Mucosa of descending colon (tissue), 3 donors: ENCODE measurements at places on chromosomes 1 and 21.

GRCh38 chr21:42991992-42992740, 17.8 kb downstream of the PKNOX1 start:
- DNase-seq, result no peak

DNA sequence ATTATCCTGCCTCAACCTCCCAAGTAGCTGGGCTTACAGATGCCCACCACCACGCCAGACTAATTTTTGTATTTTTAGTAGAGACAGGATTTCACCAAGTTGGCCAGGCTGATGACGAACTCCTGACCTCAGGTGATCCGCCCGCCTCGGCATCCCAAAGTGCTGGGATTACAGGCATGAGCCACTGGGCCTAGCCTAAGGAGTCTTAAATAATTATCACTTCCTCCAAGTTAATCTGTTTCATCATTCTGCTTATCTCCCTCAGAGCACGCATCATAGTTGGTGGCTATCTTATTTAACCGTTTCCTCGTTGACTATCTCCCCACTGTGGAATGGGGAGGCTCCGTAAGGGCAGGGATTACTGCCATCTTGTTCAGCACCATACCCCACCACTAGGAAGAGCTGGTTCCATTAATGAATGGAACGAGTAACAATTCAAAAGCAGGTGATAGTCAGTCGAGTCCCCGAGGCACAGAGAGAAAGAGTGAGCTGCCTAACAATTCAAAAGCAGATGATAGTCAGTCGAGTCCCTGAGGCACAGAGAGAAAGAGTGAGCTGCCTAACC, 52.7 kb downstream of the GLUL start:
- no peak for DNase-seq

DNA sequence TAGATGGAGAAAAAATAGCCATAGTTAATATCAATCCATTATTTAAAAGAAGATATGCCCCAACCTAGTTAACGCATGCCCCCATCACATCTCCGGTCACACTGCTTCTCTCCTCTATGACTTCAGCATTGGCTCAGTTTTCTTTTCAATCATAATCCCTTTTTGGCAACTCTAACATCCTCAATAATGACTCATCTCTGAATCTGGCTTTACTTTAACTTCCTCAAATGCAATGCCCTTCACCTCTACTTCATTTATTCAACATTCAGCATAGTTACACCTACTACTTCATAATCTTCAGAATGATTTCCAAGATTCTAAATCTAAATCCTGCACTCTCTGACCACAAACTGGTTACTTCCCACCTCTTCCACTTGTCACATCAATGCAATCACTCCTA, 417.3 kb downstream of the USH2A start:
- no peak for DNase-seq

GRCh38 chr1:204837440-204838084, 33.1 kb upstream of the NFASC start:
- no peak for DNase-seq

GRCh38 chr1:21572221-21572620, 63.0 kb downstream of the ALPL start:
- DNase-seq, result no peak

DNA sequence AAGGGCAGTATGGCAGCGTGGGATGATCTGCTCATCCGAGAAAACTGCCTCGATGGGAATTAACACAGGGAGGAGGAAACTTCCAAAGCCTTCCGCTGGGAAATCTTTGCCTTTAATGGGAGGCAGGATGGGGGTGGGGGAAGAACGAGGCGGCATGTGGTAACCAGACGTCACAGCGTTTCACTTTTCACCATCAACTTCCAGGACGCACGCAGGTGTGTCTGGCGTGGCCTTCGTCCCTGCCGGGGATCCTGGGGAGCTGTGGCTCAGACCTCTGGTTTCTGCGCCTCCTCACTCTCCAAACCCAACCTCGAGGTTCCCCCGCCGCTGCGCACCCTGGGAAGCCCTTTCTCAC, 282 bp downstream of the RSPH1 start:
- DNase-seq, result no peak

DNA sequence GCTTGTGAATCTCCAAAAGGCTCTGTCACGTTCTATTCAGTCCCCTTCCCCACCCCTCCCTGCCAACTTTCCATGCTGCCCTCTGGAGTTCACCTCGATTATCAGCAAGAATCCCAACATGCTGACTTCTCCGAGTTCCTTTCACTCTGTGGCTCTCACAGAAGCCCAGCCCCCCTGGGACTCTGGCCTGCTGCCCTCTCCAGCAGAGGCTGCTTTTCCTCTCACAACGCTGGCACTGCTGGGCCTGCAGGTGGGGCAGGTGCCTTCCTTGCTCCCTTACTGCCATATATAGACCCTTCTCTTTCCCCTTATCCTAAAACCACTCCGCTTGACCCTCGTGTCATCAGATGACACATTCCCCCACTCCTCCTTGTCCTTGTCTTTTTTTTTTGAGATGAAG, 10.2 kb upstream of the RNF186 start:
- no peak for DNase-seq
